Right ventricle myocardium inferior (tissue), 1 donor: ENCODE measurements at places on chromosomes 5 and 9. TPM values are rescaled to one million over a fixed set of nuclear protein-coding genes. Genes with fewer than 3 reads are reported as not detected.

PCDHA7 gene
- total RNA-seq, result not detected

HMMR gene
- total RNA-seq, result 0.92 TPM

GRCh38 chr5:52690236-52690768 is 97.4 kb upstream of the ITGA1 start:
- DNase-seq, result no peak

DNA sequence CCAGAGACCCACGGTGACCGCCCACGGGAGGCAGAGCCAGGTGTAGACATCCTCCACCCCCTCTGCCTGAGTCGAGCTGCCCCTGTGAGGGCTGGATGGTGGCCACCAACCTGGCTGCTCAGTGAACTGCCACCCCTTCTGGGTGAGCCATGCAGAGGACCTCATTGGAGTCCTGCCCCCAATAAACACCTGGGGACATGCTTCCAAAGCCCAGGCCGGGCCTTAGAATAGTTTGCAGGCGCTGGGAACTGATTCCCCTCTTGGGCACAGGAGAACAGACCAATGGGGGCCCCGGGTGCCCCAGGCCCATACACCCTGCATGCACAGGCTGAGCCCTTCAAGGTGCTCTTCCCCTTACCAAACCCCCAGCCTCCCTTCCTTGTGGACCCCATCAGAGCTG is 38.1 kb upstream of the GFPT2 start:
- no peak for DNase-seq

DNA sequence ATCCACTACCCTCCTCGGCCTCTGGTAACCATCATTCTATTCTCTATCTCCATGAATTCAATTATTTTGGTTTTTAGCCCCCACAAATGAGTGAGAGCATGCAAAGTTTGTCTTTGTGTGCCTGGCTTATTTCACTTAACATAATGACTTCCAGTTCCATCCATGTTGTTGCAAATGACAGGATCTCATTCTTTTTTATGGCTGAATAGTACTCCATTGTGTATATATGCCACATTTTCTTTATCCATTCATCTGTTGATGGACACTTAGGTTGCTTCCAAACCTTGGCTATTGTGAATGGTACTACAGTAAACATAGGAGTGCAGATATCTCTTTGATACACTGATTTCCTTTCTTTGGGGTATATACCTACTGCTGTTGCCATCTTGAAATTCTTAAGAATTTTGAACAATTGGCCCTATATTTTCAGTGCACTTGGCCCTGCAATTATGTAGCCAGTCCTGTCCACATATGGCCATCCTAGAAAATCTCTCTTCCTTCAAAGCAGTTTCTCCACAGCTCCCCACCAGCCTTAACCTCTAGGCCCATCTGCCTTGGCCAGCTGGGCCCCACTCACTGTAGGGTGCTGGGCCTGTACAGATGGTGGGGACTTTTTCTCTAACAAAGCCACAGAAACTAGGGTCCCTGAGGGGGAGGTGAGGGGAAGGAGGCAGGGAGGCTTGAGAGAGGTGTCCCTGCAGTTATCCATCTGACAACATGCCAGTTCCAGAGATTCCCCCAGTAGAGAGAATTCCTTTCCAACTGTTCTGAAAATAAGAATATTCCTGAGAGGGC is 81.9 kb upstream of the LHFPL2 start:
- no peak for DNase-seq

DNA sequence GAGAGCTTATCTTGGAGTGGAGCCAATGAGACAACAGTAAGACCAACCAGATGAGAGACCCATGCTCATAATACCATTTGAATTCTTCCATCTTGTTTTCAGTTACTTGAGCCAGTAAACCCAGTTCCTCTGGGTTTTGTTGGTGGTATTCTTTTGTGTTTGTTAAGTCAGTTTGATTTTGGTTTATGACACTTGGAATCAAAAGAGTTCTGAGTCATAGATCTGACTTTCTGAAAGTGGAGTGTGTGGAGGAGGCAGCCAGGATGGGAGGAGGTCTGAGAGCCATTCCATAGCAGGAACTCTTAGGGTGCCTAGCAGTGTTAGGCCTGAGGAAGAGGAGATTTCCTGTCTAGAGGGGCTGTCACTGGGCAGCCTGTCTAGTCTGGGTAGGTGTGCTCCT is 24.6 kb upstream of the PANK3 start:
- DNase-seq, result no peak

GRCh38 chr5:158686214-158686613 is 413.5 kb downstream of the EBF1 start:
- DNase-seq, result no peak

DNA sequence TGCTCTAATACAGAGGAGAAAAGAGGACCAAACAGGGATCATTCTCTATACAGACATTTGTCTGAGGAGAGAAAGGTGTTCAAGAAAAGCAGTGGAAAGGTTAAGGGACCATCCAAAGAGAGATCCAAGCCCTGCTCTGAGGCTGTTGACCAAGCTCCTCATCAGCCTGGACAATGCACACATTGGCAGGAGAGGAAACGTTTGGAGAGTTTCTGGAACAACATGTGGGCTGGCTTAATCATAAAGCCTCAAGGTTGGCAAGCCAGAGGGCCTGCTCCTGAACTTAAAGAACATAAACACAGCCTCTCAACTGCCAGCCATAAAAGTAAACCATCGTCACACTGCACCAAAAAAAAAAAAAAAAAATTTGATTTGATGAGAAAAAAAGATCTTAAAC is 184.4 kb upstream of the SLC12A2 start:
- no peak for DNase-seq

DNA sequence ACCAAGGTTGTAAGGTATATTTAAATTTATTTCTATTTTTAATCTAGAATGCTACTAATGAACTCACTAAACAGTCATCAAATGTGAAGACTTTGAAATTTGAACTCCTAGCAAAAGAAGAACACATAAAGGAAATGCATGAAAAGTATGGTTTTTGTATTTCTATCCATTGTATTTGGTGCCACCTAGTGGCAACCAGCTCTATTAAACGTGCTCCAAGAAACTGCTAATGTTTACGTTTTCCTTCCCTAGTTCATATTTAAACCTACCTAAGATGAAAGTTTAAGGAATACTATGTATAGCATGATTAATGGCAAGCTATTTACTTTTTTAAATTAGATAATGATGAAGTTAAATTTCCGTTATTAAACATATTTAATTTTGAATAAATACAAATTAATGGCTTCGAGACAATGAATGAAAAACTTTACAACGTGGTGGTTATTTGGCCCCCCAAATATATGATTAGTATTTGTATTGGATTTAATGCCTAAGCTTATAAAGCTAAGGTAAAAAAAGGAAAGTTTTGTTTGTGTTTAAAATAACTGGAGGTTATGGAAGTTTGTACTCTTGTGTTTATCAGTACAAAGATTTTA is 115.9 kb upstream of the SH3GL2 start:
- DNase-seq, result no peak
